ENCODE measurements at places on chromosomes 7 and 10.
A peak's percentile ranks its signal among the peaks of the same experiment; 100 is the strongest.

DNA sequence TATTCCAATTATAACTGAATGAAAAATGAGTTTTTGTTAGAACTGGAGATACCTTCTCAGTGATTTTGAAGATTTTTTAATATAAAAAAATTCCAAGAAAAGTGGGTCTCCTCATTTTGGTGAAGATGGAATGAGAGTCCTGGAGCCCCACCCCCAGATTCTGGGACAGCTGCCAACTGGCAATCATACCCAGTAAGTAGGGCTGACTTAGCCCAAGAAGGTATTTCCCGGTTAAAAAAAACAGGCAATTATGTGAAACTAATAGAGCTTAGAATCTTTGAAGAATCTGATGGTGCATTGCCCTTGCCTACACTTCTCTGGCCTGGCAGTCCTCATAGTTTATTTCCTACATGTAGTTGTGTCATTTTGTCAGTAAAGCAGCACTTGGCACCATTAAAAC, 52.8 kb upstream of the VWDE start:
- no peak for DNase-seq

DNA sequence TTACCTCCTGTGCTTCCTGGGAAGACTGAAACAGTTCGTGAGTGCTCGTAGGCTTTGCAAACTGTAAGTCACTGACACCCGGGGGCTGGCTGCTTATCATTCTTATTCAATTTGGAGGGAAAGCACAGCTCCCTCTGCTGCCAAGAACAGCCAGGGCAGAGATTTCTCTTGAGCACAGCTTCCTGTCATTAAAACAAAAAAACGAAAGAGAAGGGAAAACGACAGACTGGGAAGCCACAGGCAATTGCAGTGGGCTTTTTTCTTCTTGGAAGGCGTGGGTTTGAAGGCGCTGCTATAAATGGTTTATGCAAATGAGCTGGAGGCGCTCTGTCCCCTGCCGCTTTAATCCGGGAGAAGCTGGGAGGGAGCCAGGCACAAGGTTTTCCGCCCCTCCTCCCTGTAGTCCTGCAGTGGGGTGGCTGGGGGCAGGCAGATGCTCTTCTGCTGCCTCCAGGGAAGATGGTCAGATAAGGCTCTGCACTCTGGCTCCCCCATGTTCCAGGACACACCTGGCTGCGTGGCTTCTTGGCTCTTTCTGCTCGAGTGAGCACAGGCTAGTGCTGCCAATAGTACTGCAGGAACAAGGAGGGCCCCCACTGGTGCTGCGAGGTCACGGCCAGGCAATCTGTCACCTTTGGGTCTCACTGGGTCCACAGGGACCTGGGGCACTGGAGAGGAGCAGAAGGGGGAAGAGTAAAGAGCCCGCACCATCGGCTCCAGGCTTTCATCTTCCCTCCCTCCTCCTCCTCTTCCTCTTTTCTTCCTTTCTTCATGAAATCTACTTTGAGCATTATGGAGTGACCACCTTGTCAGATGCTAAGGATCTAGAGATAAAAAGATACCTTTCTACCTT, 49.5 kb downstream of the NEURL1 start:
- peak; percentile 46 for DNase-seq

- DNase-seq: no peak
Observed at GRCh38 chr7:66970310-66970709, 25.1 kb downstream of the SBDS start.

DNA sequence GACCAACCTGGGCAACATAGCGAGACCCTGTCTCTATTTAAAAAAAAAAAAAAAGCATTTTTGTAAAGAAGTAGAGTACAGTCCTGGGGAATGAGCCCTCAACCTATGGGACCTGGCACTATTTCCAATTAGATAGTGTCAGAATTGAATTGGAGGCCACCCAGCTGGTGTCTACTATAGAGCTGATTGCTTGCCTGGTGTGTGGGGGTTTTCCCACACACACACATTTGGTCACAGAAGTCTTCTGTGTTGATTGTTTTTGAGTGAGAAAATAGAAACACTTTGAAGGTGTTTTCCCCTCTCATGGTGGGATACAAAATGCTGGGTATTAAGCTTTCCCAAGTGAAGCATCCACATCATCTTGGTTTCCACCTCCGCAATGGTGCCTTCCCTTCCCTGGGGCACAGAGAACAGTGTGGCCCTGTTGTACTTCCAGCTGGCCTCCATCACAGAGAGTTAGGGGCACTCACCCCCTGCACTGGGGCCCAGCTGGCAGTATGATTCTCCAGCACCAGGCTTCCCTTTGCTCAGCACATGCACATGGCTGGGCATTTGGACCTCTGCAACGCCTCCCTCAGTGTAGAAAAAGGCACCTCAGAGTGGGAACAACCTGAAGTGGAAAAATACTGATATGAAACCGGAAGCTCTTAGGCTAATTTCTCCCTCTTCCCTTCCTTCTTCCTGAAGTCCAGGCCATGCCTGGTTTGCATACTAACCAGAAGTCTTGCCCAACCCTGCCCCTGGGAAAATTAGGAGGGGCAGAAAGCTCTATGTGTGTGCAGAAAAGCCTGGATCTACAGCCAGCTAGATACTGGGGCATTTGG, 10.7 kb upstream of the NFKB2 start:
- DNase-seq: no peak

GRCh38 chr10:121330563-121330962, 267.7 kb downstream of the FGFR2 start:
- DNase-seq: no peak

- DNase-seq: no peak
Observed at GRCh38 chr7:103685646-103686045, 239.6 kb upstream of the SLC26A5 start.

DNA sequence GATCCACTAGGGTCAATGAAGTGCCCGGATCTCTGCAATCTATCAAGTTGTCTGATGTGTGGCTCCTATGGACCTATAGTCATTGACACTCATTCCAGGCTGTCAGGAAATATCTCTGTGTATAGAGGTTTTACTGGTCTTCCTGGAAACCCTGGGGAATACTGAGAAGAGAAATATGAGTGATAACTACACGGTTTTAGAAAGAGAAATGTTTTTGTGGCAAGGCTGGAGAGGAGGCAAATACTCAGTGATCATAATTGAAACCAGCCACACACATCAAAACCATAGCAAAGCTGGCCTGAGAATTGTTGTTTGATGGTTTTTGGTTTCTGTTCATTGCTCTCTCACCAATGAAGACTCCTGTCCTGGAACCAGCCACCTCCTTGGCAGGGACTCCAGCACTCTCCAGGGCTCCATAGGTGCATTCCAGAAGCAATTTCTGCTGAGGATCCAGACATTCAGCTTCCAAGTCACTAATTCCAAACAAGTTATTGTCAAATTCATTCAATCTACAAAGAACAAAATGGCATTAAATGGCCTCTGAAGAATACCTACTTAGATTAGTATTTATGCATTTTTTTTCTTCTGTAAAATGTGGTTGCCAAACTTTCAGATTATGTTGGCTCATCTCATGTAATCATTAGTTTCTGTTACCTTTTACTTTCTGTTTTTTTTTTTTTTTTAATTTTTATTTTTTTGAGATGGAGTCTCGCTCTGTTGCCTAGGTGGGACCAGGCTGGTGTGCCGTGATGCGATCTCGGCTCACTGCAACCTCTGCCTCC, 108.6 kb upstream of the ABI1 start:
- no peak for DNase-seq

DNA sequence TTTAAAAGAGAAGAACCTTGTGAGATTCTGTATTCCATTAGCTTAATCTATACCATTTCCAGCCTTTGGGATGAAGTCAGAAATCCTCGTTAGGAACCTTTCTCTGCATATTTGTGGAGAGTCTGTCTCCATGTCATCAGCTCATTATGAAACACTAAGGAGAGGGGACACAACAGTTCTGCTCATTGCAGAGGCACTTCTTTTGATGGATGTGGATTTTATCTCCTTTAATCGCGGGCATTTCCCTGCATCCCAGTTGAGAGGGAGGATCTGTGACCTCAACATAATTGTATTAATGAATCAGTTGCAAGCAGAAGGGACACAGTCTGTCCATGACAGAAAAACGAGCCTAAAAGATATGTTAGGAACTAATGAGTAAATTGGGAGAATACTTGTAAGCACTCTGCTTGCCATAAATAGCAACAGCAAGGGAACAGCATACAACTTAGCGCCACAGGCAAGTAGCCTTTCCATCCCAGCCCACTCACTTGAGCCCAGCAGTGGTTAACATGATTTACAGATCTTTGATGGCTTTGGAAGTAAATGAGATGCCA, 37.9 kb downstream of the SORCS1 start:
- DNase-seq: no peak

DNA sequence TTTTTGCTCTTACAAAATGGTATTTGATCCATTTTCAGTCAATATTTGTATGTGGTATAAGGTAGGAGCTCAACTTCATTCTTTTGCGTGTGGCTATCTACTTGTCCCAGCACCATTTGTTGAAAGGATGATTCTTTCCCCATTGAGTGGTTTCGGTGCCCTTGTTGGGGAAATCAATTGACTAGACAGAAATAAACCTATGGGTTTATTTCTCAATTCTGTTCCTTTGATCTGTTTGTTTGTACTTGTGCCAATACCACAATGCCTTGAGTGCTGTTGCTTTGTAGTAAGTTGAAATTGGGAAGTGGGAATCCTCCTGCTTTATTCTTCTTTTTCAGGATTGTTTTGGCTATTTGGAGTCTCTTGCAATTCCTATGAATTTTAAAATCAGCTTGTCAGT, 41.0 kb downstream of the SNX10 start:
- no peak for DNase-seq

GRCh38 chr7:117205873-117206272, 117.0 kb downstream of the WNT2 start:
- no peak for DNase-seq

DNA sequence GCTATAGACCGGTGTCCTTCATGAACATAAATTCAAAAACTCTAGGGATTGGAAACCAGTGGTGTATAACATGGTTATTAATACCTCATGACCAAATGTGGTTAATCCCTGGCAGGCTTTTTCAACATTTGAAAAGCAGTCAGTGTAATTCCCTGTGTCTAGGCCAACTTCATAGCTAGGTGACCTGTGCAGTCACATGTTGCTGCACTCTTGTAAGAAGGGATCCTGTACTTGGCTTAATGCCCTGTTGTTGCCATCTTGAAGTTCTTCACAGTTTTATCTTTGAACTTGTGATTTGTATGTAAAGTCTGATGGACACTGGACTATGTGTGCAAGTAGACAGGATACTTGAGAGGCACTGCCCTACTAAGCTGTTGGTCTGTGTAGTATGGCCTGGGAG, 39.7 kb downstream of the ZNF33A start:
- no peak for DNase-seq

DNA sequence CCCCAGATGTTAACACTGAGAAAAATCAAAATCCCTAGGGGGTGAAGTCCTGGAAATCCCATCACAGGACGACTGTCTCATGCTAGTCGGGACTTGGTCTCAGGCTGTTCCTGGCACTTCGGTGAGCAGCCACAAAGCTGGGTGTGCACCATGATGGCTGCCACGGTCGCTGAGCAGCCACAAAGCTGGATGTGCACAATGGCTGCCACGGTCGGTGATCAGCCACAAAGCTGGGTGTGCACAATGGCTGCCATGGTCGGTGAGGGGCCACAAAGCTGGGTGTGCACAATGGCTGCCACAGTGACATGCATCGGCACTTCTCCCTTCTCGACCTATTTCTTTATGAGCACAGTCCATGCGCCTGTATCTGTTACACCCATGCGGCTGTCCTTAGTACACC, 505.1 kb downstream of the TCERG1L start:
- no peak for DNase-seq

DNA sequence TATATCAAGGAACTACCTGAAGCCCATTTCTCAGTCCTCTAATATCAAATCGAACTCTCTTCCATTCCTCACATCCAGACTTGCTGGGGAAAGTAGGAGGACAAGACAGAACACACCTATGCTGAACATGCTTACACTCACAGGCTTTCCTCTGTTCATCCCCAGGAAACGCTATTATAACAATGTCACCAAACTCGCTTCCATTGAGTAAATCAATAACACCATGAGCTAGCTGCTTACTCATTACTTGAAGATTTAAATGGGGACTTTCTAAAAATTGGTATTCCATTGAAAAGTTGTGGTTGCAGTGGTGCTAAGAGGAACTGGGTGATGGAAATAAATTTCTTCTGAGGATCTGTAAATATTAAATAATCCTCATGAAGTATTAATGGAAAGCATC, 88.8 kb downstream of the SLC25A13 start:
- DNase-seq: no peak
